T-helper 17 cell (primary cell): ENCODE measurements at places on chromosomes 5 and 9. TPM values are rescaled to one million over a fixed set of nuclear protein-coding genes. Genes with fewer than 3 reads are reported as not detected.

DNA sequence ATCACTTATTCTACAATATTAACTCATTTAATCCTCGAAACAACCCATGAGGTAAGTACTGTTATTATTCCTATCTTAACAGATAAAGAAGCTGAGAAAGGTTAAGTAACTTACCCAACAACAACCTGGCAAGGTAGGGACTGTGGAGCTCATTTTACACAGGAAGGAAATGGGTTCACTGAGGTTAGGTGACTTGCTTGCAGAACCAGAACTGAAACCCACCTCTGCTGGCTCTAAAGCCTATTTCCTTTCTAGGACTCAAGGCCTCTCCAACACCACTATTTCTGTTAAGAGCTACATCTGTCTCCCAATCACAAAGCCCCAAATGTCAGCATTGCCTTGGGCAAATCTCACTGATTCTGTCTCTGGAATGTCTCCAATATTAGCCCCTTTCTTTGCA is 38.9 kb upstream of the IFNK start:
- no peak for DNase-seq

GRCh38 chr5:81021486-81021885 is 61.3 kb downstream of the RASGRF2 start:
- no peak for DNase-seq

Gene ADGRD2
- not detected for total RNA-seq

GRCh38 chr5:107389130-107389774 is 281.5 kb downstream of the EFNA5 start:
- DNase-seq: no peak

- DNase-seq: no peak
Observed at GRCh38 chr5:126098330-126099017, 324.7 kb upstream of the GRAMD2B start.

DNA sequence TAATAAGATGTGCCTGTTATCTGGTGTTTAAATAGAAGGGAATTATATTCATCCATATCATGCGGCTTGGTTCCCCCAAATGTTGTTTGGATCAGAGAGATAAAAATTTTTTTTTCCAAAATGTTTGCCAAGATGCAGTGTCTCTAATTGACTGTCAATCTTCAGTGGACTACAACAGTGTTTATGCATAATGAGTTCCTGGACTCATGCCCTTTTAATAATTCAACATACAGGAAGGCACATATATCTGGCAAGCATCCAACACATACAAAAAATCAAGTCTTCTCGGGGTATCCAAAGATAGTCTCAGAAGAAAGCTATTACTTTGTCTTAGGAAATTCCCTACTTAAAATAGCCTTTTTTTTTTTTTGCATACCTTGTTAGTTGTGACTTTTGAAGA is 1534.7 kb downstream of the EFNA5 start:
- no peak for DNase-seq

Gene FSTL4
- not detected for total RNA-seq

GRCh38 chr9:93576258-93577077 is at the start of gene PHF2:
Gene PHF2, plus strand, starts transcription at chr9:93576584. Its CDS starts 190 bp downstream, at chr9:93576774.
- peak; percentile 29 for DNase-seq

Gene IFNB1
- total RNA-seq: not detected

DNA sequence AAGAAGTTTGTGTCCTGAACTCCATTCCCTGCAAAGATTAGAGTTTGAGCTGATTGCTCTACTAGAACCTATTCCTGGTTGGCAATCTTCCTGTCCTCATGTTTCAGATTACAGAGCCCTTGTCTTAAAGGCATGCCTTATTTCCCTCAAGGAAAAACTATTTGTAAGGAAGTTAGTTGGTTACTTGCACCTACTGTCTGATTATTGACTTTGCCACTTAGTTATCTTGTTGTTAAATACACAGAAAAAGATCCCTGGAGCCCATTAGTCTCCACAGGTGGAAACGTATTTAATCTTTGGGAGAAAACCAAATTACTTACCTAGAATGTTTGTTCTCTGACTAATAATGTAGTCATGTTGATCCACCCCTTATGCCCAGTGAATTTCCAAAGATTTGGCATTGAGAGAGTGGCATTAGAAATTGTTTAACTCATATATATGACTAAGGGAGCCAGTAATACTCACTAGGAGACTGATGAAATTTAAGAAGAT is 132.3 kb upstream of the ELL2 start:
- no peak for DNase-seq

- DNase-seq: no peak
Observed at GRCh38 chr5:126066836-126067235, 356.4 kb upstream of the GRAMD2B start.

- no peak for DNase-seq
Observed at GRCh38 chr9:108628316-108628715, 227.5 kb downstream of the ACTL7B start.

- no peak for DNase-seq
Observed at GRCh38 chr5:179259731-179260323, 85.4 kb downstream of the ADAMTS2 start.

Gene MRPS27
- 39.3 TPM for total RNA-seq

DNA sequence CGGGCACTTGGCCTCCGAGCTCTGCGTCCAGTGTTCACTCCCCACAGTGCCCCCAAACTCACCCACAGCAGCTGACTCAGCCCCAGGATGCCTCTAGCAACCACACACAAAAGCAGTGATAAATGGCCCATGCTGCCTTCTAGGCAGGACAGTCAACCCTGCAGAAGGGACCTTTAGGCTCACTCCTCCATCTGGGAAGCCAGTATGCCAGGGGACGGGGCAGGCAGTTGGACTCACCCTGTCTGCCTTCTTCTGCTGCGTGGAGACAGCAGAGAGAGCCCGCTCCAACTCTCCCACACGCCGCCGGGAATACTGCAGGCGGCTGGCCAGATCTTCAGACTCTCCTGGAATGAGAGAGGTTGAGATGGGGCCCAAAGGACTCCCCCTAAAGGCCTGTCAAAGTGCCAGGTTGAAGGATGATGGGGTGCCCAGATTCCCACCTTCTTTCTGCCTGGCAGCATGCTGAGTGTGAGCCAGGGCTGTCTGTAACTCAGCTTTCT is 10.4 kb downstream of the GOLGA2 start:
- DNase-seq: no peak

- peak; percentile 46 for DNase-seq
Observed at GRCh38 chr5:132055808-132056609, 4.4 kb upstream of the IL3 start.

Gene IFNK
- total RNA-seq: not detected

DNA sequence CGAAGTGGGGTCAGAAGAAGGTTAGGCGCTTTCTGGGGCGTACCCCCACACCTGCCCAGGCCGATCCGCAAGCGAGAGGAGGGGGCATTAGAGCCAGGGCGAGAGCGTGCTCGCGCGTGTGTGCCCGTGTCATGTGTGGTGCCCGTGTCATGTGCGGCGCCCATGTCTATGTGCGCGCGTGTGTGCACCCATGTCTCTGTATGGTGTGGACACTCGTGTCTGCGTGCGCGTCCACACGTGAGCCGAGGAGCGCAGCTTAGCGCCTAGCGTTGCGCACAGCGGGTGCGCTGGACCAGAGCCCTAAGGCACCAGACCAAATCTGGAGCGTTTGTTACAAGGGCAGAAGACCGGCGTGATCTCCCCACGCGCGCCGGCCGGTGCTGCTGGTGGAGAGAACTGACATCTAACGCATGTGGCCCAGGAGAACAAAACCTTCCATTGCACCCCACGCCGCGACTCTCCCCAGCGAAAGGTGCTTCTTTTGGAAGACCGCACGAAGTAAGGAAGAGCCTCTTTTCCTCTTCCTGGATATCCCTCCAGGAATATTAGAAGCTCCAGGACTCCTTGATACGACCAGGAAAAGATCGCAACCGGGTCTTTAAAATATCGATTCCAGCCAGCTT is 644 bp downstream of the NIM1K start:
- peak; percentile 11 for DNase-seq

DNA sequence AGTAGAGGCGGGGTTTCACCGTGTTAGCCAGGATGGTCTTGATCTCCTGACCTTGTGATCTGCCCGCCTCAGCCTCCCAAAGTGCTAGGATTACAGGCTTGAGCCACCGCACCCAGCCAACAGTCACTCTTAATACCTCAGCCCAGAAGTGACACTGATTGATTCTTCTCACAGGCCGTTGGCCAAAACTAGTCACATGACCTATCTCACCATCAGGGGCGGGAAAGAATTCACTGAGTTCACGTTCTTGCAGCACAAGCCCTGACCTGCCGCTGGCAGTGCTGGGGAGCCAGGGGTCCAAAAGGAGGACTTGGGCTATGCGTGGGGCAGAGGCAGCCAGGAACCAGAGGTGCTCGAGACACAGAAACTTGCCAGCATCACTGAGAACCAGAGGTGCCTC is 55.0 kb upstream of the CPLX2 start:
- no peak for DNase-seq

DNA sequence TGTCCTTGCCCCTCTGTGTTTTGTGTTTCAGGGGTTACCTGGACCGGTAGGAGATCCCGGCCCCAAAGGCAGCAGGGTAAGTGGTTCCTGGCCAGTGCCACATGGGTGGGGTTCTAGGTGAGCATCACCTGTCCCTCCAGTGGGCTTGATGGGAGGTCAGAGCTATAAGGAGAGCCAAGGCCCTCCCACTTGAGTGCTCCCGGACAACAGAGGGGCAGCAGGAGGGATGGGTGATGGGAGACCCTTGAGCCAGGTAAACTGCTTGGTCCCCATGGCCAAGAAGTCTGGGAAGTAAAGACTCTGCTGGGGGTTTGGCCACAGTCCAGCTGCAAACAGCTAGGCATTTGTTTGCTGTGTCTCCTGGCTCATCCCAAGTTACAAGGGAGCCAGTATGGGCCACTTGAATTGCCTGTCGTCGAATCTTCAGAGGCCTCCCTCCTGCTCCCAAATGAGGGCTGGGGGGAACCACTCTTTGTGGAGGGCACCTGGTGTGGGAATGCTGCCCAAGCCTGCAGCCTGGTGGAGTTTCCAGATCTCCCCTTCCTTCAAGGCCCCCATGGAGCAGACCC is 51.0 kb downstream of the COL27A1 start:
- no peak for DNase-seq

- DNase-seq: no peak
Observed at GRCh38 chr5:113519412-113519811, 5.9 kb downstream of the YTHDC2 start.

DNA sequence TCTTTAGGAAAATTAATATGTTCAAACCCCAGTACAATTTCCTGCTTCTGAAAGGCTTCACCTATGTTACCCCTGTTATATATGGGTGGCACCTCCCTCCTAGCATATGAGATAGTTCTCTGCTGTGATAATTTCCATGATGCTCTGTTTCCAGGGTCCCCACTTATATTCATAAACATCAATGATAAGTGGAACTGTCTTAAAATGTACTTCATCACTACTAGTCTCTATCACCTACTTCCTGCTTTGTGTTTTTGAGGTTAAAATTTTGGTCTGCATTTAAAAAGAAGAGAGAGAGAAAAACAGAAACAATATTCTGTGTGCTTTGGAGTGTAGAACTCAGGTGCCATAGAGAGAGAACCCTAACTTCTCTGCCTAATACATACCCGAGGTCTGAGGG is 234.7 kb downstream of the HTR1A start:
- DNase-seq: no peak
